Renal pelvis (tissue), 12 donors: ENCODE measurements at places on chromosomes 5 and 9. TPM values are rescaled to one million over a fixed set of nuclear protein-coding genes. Genes with fewer than 3 reads are reported as not detected.
A peak's percentile ranks its signal among the peaks of the same experiment; 100 is the strongest.

The PITX1 gene
- polyA plus RNA-seq = not detected

The CLPTM1L gene
- polyA plus RNA-seq = 143 TPM

The ARHGEF37 gene
- 4.8 TPM for polyA plus RNA-seq

The PCDHA9 gene
- polyA plus RNA-seq = 0.06 TPM

The SLIT3 gene
- polyA plus RNA-seq = 62.4 TPM

The PCAT7 gene
- 0.31 TPM for polyA plus RNA-seq

The HEMGN gene
- 2.4 TPM for polyA plus RNA-seq

The DAPK1 gene
- polyA plus RNA-seq = 95.7 TPM

The PPP3R2 gene
- polyA plus RNA-seq = not detected

The UIMC1 gene
- polyA plus RNA-seq = 38.8 TPM

GRCh38 chr5:90378752-90379151 lies 30.8 kb downstream of the CETN3 start:
- no peak for DNase-seq

DNA sequence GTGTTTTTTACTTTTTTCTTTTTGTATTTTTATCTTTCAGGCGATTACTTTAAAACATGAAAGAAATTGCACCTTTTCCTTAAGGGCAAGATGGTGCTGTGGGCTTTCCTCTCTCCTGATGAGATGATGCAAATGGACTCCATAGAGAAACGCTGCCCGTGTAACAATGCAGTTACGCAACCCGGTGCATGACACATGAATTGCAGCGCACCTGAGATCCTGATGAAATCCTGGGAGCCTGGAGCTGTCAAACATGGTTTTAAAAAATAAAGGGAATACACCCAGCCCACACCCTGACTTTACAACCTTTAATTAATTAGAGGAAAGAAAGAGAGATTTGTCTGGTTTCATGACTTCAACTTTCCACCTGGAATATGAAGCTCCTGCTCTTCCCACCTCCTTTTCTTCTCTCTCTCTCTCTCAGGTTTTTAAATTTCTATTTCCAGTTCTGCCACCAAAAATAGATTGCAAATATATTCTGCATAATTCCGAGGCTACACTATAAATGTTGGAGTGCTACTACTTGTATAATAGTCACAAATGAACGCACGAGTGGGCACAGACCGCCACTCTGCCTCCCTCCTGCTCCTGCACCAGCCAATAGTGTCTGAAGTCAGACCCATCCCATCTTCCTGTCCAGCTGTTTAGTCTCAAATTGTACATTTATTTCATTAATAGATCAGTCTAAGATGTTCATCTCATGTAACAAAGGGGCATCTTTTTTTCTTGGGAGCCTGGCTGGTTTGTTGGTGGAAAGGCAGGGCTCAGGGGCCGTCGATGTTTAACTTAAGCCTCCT lies 179.1 kb downstream of the AUH start:
- DNase-seq = no peak

- no peak for DNase-seq
Observed at GRCh38 chr5:67904366-67904765, 311.2 kb upstream of the PIK3R1 start.

DNA sequence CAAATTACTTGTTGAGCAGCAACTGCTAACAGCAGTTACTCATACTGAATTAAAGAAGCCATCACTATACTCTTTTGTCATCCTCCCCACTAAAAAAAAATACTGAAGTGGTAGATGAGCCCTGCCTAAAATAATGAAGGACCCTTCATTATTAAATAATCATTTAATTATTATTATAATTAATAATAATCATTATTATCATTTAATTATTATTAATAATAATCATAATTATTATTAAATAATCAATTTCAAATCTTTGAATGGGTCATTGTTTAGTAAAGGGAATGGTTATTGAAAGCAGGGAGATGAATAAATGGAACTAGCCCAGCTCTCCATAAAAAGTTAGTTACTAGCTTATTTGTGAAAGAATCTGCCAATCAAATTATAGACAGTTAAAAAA lies 396.4 kb downstream of the NFIB start:
- no peak for DNase-seq

DNA sequence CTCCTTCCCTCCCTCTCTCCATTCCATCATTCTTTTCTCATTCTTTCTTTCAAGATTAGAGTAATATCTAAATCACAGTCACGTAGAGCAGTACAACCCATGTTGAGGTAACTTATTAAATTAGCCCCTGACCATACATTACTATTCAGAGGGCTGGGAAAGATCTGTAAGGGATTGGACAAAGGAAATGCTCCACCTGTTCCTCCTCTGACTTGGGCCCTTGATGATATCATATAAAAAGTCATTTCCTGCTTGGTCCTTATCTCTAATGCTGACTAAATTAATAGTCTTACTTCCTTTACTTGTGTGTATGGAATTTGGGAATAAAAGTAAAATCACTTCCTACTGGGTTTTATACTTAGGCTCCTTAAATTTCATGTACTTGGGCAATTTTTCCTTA lies 40.8 kb downstream of the SNX18 start:
- no peak for DNase-seq

DNA sequence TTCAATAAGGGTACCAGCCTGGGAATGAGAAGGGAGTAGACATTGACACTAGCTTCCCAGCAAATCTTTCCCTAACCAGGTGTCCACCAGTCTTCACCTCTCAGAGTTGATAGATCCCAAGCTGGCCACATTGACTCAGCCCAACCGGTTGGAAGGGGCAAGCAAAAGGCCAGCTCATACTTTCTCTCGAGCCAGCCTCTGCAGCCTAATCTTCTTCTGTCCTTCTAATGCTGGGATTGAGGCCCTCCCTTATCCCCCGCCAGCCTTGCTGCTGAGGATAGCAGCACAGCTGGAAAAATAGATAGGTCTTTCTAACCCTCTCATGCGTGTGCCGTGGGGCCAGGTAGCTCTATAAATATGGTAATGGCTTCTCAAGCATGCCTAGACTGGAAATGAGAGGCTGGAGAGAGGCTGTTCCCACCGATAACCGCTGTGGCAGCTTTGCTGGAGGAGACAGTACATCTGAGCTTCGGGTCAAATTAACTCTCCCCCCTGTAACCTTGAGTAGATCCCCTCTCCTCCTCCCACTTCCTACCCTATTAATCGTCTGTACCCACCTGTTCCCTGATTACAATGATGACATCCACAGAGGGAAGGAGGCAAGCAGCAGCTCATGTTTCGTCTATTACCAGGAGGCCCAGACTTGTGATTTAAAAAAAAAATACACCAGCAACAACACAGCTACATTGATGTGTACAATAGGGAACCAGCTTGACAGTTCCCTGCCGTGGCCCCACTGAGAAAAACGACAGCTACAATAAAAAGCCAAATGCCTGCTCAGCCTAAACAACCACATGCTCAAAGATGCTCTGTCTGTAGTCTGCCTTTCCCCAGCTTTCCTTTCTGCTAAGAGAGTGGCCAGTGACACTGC lies 219.9 kb upstream of the BRINP1 start:
- peak; percentile 66 for DNase-seq

- no peak for DNase-seq
Observed at GRCh38 chr9:1659363-1659690, 355.8 kb upstream of the SMARCA2 start.

- no peak for DNase-seq
Observed at GRCh38 chr9:18317896-18318295, 156.1 kb upstream of the ADAMTSL1 start.

DNA sequence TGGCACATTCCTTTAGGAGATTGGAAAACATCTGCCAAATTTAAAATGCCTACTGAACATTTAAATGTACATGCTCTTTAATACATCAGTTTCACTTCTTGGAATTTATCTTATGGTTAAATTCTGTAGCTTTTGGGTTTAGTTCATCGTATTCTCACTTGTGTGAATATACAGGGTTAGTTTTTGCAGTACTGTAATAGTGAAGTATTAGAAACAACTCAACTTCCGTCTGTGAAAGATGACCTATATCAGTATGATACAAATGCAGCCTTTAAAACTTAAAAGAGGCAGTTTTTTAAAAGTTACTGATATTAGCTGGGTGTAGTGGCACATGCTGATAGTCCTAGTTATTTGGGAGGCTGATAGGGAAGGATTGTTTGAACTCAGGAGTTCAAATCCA lies 57.2 kb downstream of the CDC42SE2 start:
- no peak for DNase-seq

DNA sequence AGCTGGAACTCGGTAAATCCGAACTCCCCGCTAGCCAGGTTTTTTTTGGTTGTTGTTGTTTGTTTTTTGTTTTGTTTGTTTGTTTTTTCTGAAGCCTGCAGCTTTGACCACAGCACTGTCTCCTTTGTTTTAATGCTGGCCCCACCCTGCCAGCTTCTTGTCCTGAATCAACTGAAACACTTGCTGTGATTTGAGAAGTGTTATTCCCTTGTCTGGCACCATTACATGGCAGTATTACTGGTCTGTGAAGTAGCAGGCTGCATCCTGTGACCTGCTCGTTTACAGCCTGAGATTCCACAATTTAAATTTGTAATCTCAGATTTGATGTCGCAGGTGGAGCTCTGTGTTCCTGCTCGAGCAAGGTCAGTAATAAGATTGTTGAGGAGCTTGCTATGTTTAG lies 1.4 kb upstream of the SLC36A2 start:
- DNase-seq = no peak

GRCh38 chr5:65047948-65048690 lies 279.4 kb downstream of the CWC27 start:
- no peak for DNase-seq

DNA sequence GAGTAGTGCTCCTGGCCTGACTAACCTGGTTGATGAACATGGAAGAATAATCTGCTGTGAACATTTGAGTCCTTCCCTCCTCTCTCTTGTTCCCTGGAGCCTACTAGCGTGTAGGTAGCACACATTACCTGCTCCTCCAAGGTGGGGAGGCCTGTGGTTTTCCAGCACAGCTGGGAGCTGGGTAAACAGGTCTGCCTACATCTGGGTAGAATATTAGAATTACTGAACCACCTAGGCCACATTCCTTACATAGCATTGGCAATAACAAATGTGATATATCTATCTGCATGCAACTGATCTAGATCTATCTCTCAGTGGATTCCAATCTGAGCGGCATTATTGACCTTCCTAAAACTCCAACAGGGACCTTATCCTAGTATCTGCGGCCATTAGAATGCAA lies 151.0 kb upstream of the ZNF366 start:
- no peak for DNase-seq

- no peak for DNase-seq
Observed at GRCh38 chr5:25006237-25006636, 361.5 kb upstream of the CDH10 start.
